ENCODE measurements at places on chromosomes 1 and 21.

GRCh38 chr1:175191659-175192058 lies 917 bp downstream of the KIAA0040 start:
- DNase-seq = peak; percentile 43

- no peak for DNase-seq
Observed at GRCh38 chr1:102241431-102242338, 245.0 kb upstream of the OLFM3 start.

GRCh38 chr1:69743146-69743545 lies 175.4 kb downstream of the LRRC7 start:
- no peak for DNase-seq

GRCh38 chr1:210262897-210263272 lies 30.3 kb downstream of the SERTAD4 start:
- no peak for DNase-seq

DNA sequence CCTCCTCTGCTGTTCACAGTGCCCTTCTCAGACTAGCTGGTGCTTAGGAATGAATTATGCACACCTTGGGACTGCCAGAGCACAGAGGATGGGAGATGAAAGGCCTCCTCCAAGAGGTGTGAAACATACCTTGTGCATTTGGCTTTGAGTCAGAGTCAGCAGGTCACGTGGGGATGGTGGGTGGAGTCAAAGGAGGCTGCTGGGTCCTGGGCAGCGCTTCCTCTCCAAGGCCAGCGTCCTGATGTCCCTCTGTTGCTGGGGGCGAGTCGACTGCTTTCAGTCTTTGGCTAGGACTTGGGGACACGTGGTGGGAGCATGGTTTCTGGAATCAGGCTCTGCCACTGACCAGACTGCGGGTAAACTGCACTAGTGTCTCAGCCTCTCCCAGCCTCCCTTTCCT lies 91.2 kb downstream of the AJAP1 start:
- no peak for DNase-seq

DNA sequence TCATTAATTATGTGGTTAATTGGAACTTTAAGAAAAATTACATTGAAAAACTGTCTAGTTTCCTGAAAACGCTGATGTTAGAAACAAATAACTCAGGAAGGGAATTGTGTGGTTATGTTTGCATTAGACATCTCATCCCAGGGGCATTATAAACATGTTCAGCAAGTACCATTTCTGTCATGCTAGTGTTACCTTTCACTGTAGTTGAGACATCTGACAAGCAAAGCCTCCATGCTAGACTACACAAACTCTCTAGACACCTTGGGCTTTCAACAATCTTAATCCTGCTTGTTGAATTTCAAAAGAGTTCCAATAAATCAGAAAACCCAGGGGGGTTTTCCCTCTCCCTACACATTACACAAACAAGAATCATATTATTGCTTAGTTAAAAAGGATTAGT lies 536.8 kb downstream of the KCNT2 start:
- DNase-seq = no peak

GRCh38 chr1:201385299-201385891 lies 7.9 kb upstream of the TNNT2 start:
- peak; percentile 42 for DNase-seq

- no peak for DNase-seq
Observed at GRCh38 chr1:199054694-199055093, 415.9 kb downstream of the PTPRC start.

DNA sequence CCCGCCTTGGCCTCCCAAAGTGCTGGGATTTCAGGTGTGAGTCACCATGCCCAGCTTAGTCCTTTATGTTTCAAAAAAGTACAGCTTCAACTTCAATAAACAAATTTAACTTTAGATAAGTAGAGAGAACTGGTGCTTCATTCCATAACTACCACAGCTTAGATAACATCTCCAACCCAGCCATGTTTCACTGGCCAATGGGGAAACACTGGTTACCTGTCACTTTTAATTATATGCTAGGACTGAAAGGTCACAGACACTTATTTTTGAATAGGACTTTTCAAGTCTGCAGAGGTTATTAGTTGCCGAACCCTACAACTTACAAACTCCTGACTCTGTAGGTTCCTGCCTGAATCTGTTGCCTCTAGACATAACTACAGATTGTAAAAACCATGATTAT lies 56.5 kb upstream of the ST6GALNAC3 start:
- no peak for DNase-seq

GRCh38 chr1:42439940-42440339 lies 15.9 kb downstream of the ZMYND12 start:
- DNase-seq = no peak

GRCh38 chr21:39610703-39611102 lies 2.0 kb upstream of the B3GALT5 start:
- no peak for DNase-seq

GRCh38 chr21:40680311-40680710 lies 166.6 kb downstream of the DSCAM start:
- no peak for DNase-seq

DNA sequence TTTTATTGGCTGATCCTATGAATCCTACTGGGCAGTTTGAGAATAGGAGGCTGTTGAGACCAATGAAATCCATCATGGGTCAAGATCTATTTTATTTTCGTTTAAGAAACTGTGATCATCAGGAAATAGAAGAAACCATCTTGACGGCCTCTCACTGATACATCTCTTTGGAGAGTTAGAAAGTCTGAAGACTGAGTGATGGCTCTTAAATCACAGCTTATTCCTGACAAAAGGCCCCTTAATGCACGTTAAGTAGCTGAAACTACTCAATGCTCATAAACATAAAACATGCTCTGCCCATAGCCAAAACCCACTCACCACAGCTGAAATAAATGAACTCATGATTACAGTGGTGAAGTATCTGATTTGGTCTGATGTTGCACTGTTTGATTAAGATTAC lies 784.5 kb upstream of the NEGR1 start:
- DNase-seq = no peak

DNA sequence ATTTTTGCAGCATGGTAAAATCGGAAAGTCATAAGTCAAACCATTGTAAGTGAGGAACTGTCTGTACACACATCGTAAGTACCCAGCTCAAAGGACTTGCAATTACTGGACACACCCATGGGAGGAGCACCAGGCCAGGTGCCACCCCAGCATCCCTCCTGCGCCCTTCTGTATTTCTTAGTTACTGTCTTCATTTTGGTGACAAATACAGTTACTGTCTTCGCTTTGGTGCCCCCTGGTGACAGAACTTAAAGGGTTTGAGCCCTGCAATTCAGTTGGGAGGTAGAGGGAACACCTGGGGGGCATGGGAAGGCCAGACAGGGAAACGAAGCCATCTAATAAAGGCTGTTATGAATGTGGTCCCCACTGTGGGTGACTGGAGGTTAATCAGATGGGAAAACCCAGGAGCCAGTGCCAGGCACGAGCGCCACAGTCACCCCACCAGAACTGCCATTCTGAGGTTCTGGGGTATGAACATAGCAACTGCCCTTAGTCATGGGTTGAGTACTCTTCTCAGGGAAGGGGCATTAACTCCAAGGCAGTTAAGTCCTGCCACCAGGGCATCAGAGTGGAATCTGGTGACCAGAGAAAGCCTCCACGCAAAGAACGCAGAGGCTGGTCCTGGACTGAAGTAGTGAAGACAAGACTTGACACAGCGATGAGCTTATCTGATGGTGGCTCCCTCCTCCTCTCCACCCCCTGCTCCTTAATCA lies 612.9 kb downstream of the PTPRU start:
- DNase-seq = peak; percentile 48

- no peak for DNase-seq
Observed at GRCh38 chr1:218933513-218933912, 240.2 kb upstream of the LYPLAL1 start.

DNA sequence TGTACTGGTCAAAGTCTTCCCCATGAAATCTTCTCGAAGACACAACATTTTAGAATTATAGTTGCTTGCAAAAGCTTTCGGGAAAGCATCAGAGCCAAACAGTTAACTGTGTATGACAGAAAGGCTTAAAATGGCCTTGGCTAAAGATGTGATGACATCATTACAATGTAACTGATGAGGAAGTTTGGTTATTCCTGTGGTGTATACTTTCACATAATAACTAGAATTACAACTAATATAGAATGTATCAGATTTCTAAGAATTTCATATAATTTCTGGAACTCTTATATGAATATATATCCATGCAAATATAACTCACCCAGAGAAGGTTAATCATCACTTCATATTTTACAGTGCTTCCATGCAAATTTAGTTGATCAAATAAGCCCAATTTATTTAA lies 8.4 kb downstream of the TP73 start:
- DNase-seq = no peak

DNA sequence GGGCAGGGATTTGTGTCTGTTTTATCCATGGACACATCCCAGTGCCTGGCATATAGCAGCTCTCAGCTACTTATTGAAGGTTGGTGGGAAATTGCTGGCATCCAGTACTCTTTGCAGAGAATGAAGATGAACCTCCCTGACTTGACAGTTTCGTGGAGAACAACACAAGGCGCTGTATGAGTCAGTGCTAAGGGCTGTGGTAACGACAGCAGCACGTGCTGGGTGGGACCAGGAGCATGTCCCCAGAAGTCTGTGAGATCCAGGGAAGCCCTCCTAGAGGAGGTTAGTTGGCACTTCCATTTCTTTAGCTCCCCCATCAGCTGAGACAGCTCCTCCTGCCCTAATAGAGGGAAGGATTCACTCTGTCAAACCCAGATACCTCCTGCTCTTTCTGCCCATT lies 25.9 kb upstream of the IL19 start:
- DNase-seq = no peak

DNA sequence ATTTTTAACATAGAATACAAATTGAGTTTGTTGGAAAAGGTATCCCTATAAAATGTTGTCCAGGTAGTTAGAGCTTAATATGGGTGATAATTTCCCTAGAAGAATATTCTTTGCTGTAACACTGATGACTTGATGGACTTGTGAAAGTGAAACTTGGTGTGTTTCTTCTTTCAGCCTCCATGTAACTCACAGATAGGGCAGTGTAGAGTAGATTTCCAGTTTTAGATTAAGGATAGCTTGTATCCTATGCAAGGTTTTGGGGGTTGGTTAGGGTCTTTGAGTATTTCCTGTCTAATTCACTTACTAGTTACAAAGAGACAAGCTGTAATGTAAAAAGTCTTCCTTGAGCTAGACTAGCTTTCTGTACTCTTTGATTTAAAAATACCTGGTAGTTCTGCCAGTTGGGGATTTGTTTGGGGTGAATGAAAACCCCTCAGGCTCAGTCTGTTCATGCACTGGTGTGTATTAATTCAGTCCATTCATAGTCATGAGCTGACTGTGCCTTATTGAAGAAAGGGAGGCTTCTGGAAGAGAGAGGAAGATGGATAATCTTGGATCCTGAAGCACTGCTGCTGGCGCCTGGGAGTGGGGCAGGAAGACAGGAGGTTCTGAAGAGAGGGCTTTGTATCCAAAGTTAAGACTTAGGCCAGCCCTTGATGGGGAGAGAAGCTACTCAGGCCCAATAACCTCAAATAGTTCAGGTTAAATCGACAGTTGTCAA lies 83.6 kb downstream of the CAMTA1 start:
- no peak for DNase-seq

GRCh38 chr1:161139766-161140165 lies 7.3 kb upstream of the DEDD start:
- DNase-seq = no peak

- DNase-seq = peak; percentile 51
Observed at GRCh38 chr1:17599954-17600300, 60.4 kb downstream of the ARHGEF10L start.

DNA sequence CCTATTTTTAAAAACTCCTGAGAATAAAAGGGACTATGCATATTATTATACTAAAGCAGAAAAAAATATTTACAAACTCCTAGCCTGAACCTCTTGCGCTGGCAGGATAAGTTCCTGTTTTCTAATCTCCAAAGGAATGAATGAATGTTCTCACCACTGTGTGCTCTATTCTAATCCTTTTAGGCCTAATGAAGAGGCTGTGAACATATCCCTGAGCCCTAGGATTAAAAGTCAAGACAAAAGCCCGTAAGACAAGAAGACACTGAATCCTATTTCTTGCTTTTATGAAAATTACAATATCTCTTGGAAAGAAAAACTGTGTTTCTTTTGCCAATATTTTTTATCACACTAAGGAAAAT lies 317.5 kb downstream of the HHAT start:
- DNase-seq = no peak

DNA sequence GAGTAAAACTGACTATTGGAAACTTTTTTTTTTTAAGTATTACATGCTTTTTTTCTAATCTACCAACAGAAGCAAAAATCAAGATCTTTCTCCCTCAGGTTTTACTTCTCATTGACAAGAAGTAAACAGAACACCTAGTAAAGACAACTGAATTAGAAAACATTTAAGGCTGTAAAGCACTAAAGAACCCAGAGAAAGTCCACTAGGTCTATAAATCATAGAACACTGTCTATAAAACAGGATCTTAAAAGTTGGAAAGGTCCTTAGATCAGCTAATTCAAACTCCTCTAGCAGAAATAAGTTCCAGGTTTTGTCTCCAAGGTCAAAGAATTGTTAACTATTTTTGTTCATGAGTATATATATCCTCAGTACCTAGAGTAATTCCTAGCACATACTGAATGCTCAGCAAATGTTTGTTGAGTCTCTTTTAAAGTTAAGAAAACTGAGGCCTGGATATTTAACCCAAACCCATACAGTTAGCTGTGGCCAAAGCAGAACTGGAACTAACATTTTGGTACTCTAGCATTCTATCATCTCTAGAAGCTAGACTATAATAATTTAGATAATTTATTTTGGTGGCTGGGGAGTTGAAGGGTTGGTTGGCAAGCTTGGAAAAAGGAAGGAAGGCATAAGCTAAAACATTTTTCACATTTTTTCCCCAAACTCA lies 3.0 kb downstream of the EPS15 start:
- DNase-seq = no peak

GRCh38 chr1:25631750-25632485 lies 15.3 kb downstream of the MAN1C1 start:
- DNase-seq = no peak

- no peak for DNase-seq
Observed at GRCh38 chr1:151777317-151777716, 13.0 kb downstream of the TDRKH start.

- DNase-seq = no peak
Observed at GRCh38 chr1:3277011-3277471, 177.4 kb upstream of the ARHGEF16 start.

DNA sequence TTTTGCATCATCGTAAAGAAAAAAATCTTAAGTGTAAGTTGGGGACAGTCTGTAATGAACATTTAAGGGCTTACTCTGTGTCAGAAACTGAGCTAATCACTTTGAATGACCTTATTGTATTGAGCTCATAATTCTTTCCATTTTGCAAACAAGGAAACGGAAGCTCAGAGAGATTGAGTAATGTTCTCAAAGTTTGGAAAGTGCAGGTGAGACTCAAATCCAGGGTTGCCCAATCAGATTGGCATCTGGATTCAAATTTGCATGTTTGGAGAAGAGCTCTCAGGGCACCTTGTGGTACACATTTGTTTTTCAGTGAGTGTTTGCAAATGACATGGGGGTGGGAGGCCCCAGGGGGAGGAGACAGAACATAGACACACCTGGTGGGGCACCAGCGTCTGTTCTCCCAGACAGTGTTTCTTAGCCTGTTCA lies 8.0 kb downstream of the ALPL start:
- DNase-seq = no peak

- DNase-seq = no peak
Observed at GRCh38 chr1:94109478-94109877, 11.5 kb downstream of the ABCA4 start.

- DNase-seq = no peak
Observed at GRCh38 chr1:94719926-94720793, 100.0 kb upstream of the SLC44A3 start.

All from left colon (tissue), 2 donors.